Endothelial cell (in vitro differentiated cells): ENCODE measurements at places on chromosomes 7 and 10. TPM values are rescaled to one million over a fixed set of nuclear protein-coding genes. Genes with fewer than 3 reads are reported as not detected.

GRCh38 chr7:14894826-14895225 lies 7.7 kb downstream of the DGKB start:
- no peak for DNase-seq

GRCh38 chr10:70174058-70174741 lies 3.9 kb upstream of the SAR1A start:
- DNase-seq, result no peak

DNA sequence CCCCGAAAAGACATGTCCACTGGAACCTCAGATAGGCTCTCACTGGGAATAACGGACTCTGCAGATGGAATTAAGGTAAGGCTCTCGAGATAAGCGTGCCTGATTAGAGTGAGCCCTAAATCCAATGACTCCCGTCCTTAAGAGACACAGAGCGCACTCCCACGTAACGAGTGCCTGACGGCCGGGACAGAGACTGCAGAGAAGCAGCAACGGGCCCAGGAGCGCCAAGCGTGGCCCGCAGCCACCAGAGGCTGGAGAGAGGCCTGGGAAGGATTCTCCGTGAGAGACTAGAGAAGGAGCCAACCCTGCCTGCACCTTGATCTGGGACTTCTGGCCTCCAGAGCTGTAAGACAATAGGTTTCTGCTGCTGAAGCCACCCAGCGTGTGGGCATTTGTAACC lies 20.0 kb upstream of the TNRC18 start:
- DNase-seq, result no peak

DNA sequence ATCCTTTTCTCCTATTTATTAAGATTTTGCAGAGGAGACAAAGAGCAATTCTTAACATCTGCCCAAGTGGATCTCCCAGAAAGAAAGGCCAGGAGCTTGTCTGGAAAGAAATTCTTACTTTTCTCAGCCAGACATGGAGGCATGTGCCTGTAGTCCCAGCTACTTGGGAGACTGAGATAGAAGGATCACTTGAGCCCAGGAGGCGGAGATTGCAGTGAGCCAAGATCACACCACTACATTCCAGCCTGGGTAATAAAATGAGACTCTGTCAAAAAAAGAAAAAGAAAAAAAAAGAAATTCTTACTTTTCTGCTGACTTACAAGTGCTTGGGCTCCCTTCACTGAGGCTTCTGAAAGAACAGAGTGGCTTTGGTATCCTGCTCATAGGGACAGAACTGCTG lies 2.4 kb upstream of the CYP3A43 start:
- DNase-seq, result no peak

DNA sequence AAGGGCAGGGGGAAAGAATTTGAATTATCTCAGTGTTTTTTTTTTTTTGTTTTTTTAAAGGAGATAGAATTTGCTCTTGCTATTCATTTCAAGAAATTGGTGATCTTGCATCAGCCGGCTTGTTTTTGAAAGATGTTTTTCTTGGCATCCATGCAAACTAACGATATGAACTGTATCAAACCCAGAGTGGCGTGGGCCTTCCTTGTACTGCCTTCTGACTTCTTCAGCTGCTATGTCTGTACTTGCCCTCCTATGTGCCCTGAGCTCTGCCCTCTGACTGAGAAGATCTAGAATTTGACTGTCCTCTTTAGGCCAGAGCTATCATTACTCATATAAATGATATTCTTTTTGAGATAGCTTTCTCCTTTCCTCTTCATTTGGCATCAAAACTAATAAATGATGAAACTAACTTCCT lies 183.1 kb downstream of the EXOC4 start:
- DNase-seq, result no peak

GRCh38 chr10:131786756-131787605 lies 113.8 kb upstream of the PPP2R2D start:
- peak; percentile 44 for DNase-seq

DNA sequence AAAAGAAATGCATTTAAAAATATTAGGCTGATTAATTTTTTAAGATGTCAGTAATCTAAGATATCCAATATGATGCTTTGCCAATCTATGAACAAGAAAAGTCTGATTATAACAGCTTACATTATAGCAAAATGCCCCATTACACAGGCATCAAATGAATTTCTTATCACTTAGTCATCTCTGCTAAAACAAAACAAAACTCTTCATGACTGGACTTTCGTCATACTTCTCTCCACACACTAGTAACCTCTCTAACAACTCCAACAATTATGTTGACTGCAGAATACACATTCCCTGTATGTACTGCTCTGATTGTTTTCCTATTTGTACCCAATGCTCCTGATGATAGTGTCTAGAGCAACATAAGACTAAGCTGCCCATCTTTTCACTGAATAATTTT lies 3.8 kb upstream of the MKI67 start:
- no peak for DNase-seq

GRCh38 chr7:44387389-44387788 lies 62.0 kb upstream of the CAMK2B start:
- DNase-seq, result no peak

- no peak for DNase-seq
These were observed 364.4 kb downstream of the CXCL12 start for GRCh38 chr10:44020322-44021111.

GRCh38 chr10:3969876-3970666 lies 185.1 kb upstream of the KLF6 start:
- no peak for DNase-seq

DNA sequence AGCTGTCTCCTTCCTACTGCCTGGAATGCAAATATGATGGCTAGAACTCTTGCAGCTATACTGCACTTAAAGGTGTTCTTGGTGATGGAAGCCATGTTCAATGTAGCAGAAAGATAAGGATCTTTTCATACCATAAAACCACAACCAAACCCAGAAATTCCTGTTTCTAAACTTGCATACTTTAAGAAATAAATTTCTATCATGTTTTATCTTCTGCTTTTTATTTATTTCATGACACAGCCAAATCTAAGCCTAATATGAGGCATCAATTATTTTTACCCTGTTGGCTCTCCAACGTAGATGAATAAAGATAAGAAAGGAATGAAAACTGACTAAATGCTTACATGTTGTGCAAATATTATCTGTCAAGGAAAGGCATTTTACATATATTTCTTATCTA lies 224.1 kb downstream of the DOCK4 start:
- no peak for DNase-seq

- DNase-seq, result peak; percentile 83
These were observed 94.5 kb downstream of the SEC61G start for GRCh38 chr7:54664235-54665228.

DNA sequence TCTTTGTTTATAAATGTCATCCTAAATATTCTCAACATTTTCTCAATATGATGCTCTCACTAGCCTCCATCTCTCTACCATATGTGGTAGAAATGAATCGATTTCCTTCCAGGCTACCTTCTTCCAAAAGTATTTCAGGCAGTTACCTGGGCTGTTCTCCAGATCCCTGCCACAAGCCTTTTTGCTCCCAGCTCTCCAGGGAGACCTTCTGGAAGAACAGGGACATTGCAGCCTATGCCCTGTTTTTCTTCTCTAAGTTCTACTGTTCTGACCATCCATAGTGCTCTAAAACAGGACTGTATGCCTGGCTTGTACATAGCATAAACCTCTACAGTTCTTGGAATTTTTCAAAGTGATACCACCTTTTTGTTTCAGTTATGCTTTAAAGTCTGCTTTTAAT lies 552.8 kb downstream of the ANKRD7 start:
- DNase-seq, result no peak

DNA sequence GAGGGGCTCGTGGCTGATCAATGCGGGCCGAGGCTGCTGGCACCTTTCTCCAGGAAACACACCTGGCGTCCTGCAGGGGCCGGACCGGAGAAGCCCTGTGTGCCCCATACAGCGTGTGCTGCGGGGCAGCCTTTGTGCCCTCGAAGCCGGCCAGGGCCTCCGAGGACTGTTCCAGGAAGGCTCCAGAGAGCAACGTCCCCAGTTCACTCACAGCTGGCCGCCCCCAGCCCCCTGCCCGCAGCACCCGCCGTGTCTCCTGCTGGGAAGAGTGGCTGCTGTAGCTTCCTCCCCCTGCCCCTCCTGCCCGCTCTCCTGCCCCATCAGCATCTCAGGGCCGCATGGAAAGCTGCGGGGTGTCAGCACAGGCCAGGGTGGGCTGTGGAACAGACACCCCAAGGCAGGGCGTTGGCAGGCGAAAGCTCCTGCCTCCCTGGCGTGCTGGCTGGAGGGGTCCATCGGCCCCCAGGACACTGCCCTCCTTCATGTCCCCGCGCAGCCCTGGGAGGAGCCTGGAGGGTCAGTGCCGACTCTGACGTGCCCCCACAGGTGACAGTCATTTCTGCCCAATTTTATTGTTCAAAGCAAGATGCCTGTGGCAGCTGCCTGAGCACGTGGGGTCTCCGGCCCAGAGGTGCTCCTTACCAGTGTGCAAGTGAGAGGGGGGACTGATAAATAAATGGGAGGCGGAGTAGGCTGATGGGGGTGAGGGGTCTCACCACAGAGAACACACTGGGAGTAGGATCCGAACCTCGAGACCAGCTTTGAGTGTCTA lies 95.8 kb upstream of the DIP2C start:
- DNase-seq, result no peak

GRCh38 chr10:3002304-3002703 lies 65.0 kb upstream of the PFKP start:
- DNase-seq, result no peak

GRCh38 chr7:17120756-17121155 lies 177.7 kb upstream of the AHR start:
- DNase-seq, result no peak

DNA sequence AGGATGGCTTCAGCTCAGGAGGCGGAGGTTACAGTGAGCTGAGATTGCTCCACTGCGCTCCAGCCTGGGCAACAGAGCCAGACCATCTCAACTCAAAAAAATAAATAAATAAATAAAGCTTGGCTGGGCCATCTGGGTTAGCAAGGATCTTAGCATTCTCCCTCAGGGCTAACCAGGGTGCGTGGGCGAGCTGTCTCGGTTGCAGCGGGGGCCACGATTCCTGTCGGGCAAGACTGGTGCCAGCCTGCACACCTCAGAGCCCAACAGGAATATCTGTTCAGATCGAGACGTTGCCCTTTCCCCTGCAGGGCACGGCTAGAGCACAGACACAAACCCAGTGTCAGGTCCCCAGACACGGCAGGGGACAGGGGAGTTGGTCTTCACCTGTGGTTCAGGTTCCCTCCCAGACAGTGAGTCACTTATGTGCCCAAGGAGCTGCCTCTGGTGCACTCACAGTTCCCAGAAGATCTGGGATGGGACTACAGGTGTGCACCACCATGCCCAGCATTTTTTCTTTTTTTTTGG lies 75.5 kb upstream of the GTF2I start:
- no peak for DNase-seq

- no peak for DNase-seq
These were observed 96.0 kb upstream of the ADO start for GRCh38 chr10:62708569-62708968.

OR2A1 gene
- total RNA-seq, result not detected

ADCY1 gene
- total RNA-seq, result 50.7 TPM

ATG9B gene
- total RNA-seq, result 0.85 TPM

TFPI2 gene
- total RNA-seq, result 1.9 TPM

LIPF gene
- not detected for total RNA-seq

SPOCK2 gene
- 3.4 TPM for total RNA-seq

SCART1 gene
- 0.36 TPM for total RNA-seq

TMEM26 gene
- total RNA-seq, result 0.15 TPM

NFKB2 gene
- 14.2 TPM for total RNA-seq

UCMA gene
- not detected for total RNA-seq

HECW1 gene
- total RNA-seq, result 0.15 TPM

ZPBP gene
- total RNA-seq, result not detected
